T-helper 9 cell (primary cell): ENCODE measurements at places on chromosomes 1 and 21.

GRCh38 chr1:235631816-235632215, 17.8 kb downstream of the GNG4 start:
- DNase-seq: no peak

GRCh38 chr1:20212685-20213331, 26.5 kb upstream of the PLA2G2C start:
- peak; percentile 39 for DNase-seq

DNA sequence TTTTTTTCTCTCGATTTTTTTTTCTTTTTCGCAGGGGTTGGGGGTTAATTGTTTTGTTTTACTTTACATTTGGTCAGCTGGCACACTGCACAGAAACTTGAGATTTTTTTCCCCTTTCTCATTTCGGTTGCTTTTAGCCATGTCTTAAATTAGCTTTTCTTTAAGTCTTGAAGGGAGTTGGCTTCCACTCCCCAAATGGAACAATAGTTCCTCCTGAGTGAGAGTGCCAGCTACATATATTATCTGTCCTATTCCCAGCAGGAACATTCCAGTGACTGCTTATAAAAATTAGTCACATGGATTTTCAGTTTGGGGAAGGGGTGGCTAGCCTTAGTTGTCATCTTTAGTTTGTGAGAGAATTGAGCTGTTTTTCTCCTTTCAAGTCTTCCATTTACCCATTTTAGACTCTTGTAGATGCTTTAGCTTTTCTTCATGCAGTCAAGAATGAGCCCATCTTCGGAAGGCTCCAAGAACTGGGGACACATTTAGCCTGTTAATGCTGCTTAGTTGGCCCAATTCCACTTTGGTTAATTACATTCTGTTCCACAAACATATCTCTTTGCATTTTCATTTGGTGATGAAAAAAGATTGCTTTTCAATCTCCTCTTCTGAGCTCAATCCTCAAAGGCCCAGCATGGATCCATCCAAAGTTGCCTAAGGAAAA, 510.1 kb upstream of the CXADR start:
- DNase-seq: no peak

GRCh38 chr1:42921769-42922168, 36.9 kb downstream of the SLC2A1 start:
- DNase-seq: no peak

GRCh38 chr1:246384616-246385015, 122.5 kb downstream of the SMYD3 start:
- DNase-seq: no peak

DNA sequence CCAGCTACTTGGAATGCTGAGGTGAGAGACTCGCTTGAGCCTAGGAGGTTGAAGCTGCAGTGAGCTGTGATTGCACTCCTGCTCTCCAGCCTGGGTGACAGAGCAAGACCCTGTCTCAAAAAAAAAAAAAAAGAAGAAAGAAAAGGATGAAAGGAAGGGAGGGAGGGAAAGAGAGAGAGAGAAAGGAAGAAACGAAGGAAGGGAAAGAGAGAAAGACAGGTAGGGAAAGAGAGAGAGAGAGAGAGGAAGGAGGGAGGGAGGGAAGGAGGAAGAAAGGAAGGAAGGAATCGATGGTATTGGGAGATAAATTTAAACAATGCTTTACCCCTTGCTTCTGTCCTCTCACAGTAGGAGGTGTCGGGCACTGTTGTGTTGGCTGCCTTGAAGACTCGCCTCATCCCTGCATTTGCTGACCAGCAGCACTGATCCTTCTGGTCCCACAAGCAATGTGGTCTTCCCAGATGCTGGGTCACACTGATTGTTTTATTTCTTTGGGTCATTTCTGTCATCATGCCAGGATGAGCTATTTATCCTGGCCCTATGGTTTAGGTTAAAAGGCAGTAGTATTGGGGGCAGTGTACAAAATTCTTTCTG, 30.9 kb downstream of the GPR137B start:
- DNase-seq: no peak

- no peak for DNase-seq
Observed at GRCh38 chr1:244171241-244171985, 120.3 kb downstream of the ZBTB18 start.

- DNase-seq: no peak
Observed at GRCh38 chr1:99456536-99456935, 189.4 kb upstream of the PALMD start.

GRCh38 chr21:42013931-42014330, 3.8 kb upstream of the ZBTB21 start:
- no peak for DNase-seq

- no peak for DNase-seq
Observed at GRCh38 chr1:69129538-69129937, 438.2 kb upstream of the LRRC7 start.

GRCh38 chr1:50633465-50633864, 210.2 kb upstream of the DMRTA2 start:
- no peak for DNase-seq

- DNase-seq: no peak
Observed at GRCh38 chr1:44696789-44697345, 22.4 kb downstream of the ARMH1 start.

DNA sequence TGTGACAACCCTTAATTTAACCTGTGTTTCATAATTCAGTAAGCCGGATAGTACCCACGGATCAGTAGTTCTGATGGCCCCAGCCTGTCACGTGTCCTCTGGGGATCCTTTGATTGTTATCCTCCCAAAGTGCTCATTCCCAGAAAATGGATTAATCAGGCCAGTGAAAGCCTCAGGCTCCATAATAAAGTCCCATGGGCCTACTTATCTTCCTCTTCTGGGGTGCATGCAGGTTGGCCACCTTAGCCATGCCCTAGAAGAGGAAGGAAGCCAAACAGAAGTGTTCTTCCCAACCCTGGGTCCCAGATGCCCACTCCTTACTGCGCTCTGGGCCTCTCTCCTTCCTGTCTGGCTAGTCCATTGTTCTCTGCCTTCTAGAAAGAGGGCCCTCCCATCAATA, 146.1 kb downstream of the EDEM3 start:
- no peak for DNase-seq

DNA sequence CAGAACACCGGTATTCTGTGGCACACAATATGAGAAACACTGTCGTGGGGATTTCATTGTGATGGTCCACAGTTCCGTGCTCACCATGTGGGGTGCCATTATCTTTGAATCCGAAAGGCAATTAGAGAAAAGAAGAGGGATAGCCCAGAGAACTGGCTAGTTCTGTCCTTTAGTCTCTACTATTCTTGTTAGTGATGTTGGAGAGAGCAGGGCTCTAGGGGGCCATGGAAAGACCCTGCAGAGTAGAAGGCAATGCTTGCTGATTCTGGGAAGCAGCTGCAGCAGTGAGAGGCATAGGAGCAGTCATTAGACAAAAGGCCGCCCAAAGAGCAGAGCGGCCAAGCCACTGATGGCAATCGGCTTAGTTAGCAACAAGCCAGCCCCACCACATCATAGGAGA, 146.3 kb downstream of the TSEN15 start:
- no peak for DNase-seq

DNA sequence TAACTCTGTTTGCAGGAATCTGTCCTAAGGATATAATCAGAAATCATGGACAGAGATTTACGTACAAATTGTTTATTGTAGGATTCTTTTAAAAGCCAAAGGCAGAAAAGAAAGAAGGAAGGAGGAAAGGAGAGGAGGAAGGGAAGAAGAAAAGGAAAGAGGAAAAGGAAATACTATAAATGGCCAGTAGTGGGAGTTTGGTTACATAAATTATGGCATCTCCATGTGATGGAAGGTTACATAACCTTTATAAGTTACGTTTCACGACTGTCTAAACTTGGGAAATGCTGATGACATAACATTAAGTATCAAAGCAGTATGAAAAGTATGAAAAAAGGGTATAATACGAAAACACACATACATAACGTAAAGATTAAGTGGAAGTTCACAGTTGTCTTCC, 39.0 kb downstream of the SMYD2 start:
- DNase-seq: no peak

GRCh38 chr1:110501488-110502132, 17.4 kb downstream of the KCNA10 start:
- DNase-seq: no peak

GRCh38 chr1:153697191-153698019, 18.9 kb downstream of the NPR1 start:
- DNase-seq: no peak

DNA sequence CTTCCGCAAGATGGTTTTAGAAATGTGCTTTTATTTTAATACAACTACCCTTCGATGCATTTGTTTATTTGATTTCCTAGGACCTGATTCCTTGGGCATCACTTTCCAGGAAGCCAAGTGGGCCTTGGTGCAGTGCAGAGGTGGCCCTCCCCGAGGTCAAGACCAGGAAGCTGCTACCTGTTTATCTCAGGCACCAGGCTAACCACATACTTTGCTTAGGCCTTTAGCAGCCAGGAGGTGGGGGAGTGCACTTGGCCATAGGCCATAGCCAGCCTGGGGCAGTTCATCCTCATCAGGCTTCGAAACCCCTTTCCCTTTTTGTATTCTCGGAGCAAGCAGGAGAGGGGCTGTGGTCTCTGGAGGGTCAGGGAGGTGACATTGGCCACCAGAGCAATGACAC, 45.4 kb downstream of the SMYD2 start:
- no peak for DNase-seq
